ENCODE measurements at places on chromosomes 4 and X.

DNA sequence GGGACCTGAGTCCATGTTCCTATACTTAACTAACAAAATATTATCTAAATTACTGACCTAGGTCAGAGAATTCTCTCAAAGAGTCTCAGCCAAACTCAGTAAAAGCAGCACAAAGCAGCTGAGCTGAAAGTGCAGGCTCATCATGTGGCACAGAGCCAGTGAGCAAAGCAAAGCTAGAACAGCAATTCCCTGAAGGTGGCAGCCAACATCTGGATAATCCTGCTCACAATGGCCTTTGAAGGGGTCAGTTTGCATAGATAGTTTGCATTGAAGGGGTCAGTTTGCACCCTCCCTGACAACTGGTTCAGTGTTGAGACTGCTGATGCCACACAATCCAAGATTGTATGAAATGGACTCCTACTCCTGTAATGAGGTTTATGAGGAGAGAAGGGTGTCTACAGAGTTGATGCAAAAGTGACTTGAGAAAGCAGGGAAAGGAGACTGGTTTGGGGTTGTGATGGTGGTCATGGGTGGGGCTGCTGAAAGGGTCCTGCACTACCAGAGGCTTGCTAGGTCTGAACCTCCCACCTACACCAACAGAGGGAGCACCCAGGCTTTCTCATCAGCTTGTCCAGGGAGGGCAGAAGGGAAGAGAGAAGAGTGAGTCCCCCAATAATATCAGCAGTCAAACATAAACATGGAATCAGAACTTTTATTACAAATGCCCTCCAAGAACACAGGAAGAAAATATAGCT, 39.7 kb downstream of the TRIM61 start:
- DNase-seq: no peak

- DNase-seq: no peak
Measured at GRCh38 chr4:84722720-84723119, 139.8 kb downstream of the CDS1 start.

DNA sequence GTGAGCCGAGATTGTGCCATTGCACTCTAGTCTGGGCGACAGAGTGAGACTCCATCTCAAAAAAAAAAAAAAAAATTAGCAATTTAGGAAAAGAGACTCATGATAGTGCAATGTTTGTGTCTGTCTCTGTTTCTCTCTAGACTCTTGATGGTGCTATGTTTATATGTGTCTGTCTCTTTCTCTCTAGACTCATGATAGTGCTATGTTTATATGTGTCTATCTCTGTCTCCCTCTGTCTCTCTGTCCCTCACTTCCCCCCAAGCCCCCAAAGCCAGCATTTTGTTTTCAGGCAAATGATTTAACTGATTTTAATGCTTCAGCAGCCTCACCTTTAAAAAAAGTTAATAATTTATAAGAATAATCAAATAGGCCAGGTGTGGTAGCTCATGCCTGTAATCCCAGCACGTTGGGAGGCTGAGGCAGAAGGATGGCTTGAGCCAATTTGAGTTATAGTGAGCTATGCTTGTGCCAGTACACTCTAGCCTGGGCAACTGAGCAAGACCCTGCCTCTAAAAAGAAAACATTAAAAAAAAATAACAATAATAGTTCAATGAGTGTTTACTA, 6.9 kb downstream of the MOB1B start:
- DNase-seq: no peak

GRCh38 chr4:188714907-188715306, 575.7 kb downstream of the TRIML1 start:
- DNase-seq: peak; percentile 81

DNA sequence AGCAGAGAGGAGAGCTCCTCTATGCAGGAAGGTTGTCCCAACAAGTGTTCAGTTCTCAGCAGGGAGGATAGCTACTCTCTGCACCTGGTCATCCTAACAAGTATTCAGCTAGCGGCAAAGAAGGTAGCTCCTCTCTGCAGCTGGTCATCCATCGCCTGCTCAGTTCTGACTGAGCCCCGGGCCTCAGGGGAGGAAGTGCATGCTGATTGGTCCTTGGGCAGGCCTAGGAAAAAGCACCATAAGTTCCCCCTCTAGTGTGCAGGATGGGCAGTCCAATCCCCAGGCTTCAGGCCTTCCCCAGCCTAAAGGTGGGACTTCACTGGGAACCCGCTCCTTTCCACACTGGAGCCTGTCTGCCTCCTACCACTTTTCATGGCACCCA, 4.4 kb upstream of the FBXW7 start:
- DNase-seq: no peak

DNA sequence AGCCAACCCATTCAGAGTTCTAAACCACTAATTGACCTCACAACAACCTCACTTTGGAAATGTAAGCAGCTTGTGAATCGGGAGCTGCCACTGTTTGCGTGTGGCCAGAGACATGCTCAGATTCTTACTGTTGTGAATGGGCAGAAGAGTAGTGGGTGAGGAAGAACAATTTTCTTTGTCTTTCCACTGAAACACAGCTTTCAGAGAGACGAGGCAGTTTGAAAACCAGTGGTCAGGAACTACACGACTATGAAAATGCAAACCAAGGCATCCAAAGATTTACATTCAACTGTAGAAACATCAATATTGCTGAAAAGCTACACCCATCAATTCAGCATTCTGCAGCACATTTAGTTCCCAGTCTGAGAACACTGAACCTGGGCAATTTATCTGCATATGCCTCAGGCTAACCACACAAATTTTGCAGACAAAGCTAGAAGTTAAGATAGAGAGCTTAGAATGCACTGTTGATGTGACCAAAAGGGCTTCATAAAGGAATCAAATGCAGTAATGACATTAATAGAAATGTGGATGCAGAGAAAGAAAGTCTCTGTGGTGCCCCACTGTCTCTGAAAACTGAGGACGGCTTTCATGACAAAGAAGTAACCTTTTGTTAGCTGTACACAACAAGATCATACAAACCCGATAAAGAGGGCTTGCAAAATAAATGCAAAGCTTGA, 134.3 kb downstream of the APBB2 start:
- DNase-seq: no peak

- no peak for DNase-seq
Measured at GRCh38 chr4:26613237-26613636, 29.4 kb downstream of the TBC1D19 start.

- DNase-seq: no peak
Measured at GRCh38 chr4:42618023-42618422, 38.9 kb downstream of the ATP8A1 start.

- DNase-seq: no peak
Measured at GRCh38 chr4:99043346-99043745, 45.2 kb downstream of the ADH5 start.

DNA sequence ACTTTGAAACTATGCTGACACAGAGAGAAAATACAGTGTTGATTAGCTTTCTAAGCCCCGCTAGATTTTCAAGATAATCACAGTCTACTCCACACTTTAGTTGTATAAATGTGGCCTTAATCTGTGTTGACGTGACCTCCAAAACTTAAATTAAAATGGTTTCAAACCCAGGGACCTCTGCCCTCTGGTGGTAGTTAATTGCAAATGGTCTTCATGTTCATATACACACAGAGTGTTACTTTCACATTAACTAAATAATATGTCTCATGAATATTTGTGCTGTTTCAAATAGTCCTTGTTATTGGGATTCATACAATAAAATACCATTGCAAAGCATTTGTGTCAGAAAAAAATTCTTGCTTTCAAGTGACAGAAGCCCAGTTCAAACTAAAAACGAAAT, 64.3 kb downstream of the TASL start:
- no peak for DNase-seq

- no peak for DNase-seq
Measured at GRCh38 chr4:102420563-102421398, 75.5 kb upstream of the SLC39A8 start.

DNA sequence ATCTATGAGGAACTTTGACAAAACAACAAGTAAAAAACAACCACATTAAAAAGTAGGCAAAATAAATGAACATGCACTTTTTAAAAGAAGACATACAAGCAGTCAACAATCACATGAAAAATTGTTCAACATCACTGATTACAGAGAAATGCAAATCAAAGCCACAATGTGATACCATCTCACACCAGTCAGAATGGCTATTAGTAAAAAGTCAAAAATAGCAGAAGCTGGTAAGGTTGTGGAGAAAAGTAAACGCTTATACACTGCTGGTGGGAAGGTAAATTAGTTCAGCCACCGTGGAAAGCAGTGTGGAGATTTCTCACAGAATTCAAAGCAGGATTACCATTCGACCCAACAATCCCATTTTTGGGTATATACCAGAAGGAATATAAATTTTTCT, 17.0 kb upstream of the LNX1 start:
- no peak for DNase-seq

DNA sequence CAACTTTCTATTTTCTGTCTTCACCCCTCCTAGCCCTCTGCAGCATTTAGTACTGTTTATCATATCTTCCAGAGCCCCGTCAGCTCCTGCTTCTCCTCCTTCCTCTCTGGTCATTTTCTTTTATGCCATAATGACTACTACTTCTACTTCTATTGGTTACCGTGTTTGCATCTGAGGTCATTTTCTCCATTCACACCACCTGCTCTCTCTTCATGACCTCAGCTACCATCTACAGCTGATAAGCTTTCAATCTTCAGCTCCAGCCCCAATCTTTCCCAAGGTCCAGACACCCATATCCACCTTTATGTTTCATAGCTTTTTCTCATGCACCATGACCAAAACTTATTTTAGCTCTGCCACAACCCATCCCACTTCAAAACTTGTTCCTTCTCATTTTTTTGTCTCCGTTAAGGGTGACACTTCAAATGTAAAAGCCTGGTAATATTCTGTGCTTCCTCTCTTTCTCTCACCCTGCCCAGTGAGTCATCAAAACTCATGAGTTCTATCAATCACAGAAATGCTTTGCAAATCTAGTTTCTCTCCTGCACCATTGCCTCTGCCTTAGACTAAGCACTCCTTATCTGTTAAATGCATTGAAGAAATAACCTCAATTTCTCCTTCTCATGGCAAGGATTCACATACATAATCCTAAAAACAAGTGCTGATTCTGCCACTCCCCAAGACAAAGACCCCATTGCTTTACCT, 71.3 kb upstream of the IQCM start:
- no peak for DNase-seq

GRCh38 chrX:1009771-1010170, 202.7 kb downstream of the CRLF2 start:
- DNase-seq: no peak

GRCh38 chr4:177455561-177455970, 13.3 kb upstream of the AGA start:
- DNase-seq: no peak

GRCh38 chrX:95760356-95760755, 924.3 kb upstream of the DIAPH2 start:
- DNase-seq: no peak

- DNase-seq: no peak
Measured at GRCh38 chrX:66054978-66055377, 15.1 kb upstream of the VSIG4 start.

DNA sequence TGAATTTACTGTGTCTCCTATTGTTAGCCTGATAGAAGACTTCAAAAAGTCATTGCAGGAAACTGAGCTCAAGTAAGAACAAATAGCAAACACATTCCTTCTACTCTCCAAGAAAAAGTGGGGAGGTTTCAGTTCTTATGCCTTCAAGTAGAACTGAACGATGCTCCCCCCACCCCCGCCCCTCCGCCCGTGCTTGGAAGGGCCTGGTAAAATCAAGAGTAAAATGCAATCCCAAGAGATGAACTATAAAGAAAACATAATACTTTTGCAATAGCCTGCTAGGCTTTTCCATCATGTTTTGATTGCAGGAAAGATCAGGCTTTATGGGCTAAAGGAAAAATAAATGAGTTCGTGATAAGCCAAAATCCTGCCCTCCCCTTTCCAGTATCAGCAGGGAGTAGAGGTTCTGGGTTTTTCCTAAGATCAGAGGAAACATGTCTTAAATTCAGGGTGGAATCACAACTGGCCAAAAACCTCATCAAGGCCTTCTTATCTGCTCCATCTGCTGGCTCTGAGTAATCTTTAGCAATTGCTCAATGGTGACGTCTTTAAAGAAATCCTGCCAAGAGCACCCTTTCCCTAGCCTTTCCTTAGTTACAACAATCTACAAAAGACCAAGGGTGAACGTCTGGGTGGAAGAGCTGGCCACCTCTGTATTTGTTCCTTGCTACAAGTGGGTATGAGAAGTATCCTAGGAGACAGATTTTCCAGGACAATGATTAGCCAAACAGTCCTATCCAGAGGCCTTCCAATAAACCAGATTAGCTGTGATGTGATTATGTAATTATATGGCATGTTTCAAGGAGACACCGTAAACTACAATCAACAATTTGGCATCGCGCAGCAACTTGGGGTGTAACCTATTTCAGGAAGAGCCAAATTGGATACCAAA, 66.3 kb upstream of the FAM9C start:
- peak; percentile 92 for DNase-seq

GRCh38 chr4:116926631-116927295, 158.6 kb downstream of the TRAM1L1 start:
- no peak for DNase-seq

- no peak for DNase-seq
Measured at GRCh38 chrX:49880668-49881067, 1.4 kb downstream of the USP27X start.

DNA sequence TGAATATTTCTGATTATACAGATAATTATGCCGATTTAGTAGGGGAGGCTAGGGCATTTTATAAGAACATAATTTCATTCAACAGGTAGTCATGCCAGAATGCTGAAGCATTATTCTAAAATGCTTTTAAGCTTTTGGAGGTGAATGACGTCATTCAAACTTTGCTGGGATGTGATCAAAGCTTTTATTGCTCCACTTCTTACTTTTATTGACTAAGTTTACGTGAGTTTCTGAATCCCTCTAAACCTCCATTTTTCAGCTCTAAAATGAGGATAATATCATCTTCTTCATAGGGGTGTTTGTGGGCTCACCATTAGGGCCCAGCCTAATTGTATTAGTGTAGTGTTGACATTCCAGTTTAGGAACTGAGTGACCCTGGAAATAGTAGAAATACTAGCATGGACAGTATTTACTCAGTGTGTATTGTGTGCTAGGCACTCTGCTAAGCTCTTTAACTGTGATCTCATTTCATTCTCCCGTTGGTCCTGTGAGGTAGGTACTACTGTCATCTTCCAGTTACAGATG, 3.0 kb downstream of the WWC2 start:
- DNase-seq: no peak

GRCh38 chr4:55311792-55312488, 34.1 kb upstream of the SRD5A3 start:
- DNase-seq: no peak

DNA sequence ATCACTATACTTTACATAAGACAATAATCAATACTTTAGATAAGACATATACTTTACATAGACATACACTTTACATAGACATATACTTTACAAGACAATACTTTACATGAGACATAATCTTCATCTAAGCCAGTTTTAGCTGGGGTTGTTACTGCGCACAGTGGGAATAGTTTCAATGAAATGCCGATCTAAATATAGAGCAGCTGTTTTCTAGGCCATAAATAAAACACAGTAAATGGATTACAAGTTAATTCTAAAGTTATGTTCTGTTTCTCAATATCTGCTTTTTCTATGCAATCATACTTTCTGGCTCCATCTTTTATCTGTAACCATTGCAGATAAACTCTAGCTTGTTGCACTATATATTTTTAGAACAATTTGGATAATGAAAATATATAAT, 1470.6 kb upstream of the PABPC4L start:
- no peak for DNase-seq
